Stimulated activated CD8-positive, alpha-beta memory T cell treated with anti-CD3 and anti-CD28 coated beads, Interleukin-4, amount 100 ng/mL, for 4 hours (primary cell): ENCODE measurements at places on chromosomes 3 and 15.
A peak's percentile ranks its signal among the peaks of the same experiment; 100 is the strongest.

GRCh38 chr3:25292036-25292435 is 136.0 kb upstream of the RARB start:
- no peak for DNase-seq

DNA sequence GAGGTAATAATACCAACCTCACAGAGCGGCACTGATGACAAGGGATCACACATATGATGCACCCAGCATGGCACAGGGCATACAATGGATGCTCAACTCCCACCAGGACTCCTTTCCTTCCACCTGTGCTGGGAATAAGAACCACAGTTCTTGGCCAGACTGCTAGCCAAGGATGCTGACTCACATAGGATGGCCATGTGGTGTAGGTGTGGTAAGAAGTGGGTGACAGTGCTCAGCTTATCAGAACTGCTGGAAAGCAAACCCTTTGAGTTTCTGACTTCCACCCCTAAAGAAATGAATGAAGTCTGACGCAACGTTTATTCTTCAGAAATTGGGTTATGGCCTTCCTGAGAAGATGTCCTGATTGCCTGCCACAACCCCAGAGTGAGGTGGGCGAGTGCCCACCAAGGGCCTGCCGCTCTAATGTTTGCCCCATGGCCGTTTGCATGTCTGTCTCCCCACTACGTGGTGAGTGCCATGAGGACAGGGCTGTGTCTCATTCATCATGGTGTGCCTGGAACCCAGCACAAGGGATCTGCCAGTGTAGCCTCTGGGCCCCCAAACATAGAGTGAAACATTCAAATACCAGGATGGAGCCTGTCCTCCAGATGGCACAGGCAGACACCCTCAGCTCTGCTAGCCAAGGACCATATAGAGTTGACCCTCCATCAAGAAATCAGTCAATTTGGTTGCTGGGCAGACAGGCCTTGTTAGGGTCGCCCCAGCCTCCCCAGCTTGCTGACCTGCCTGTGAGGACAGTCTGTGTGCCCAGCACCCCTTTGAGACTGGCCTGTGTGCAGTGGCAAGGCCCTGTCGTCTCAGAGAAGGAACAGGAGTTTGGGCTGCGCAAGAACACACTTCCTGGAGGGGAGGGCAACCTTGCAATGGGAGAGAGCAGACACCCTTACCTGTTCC is 57.6 kb upstream of the SLCO2A1 start:
- DNase-seq: no peak

DNA sequence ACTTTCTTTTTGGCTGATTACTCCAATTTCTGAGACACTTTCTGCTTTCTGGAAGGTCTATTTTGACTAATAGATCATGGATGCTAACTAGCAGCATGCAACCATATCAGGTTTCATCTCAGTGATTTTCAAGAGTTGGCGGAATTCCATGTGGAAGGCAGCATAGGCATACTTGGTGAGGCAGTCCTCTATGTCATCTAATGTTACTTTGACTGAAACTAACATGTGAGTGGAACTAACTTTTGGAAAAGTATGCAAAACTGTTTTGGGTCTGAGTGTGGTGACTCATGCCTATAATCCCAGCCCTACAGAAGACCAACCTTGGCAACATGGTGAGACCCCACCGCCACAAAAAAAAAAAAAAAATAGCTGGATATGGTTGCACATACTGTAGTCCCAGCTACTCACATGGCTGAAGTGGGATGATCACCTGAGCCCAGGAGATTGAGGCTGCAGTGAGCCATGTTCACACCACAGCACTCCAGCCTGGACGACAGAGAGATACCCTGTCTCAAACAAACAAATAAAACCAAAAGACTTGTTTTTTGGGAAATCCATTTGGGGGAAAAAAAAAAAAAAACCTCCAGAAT is 1033.7 kb downstream of the ROBO1 start:
- DNase-seq: no peak

GRCh38 chr15:62094388-62094787 is 27.6 kb downstream of the C2CD4A start:
- no peak for DNase-seq

- peak; percentile 44 for DNase-seq
Observed at GRCh38 chr15:76973362-76973743, 21.6 kb upstream of the PSTPIP1 start.

DNA sequence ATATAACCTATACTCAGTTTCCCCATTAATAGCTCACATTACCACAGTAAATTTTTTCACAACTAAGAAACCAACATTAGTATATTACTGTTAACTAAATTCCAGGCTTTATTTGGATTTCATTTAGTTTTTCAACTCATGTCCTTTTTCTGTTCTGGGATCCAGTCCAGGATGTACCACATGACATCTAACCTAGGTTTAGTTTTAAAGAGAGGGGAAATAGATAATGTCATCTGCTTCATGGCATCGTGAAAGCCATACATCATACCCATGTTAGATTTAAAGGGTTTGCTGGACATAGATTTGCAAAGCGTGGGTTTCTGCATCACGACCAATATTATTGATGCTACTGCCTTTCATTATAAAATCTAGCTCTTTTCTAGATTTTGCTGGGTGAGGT is 33.2 kb upstream of the RPP14 start:
- DNase-seq: no peak

DNA sequence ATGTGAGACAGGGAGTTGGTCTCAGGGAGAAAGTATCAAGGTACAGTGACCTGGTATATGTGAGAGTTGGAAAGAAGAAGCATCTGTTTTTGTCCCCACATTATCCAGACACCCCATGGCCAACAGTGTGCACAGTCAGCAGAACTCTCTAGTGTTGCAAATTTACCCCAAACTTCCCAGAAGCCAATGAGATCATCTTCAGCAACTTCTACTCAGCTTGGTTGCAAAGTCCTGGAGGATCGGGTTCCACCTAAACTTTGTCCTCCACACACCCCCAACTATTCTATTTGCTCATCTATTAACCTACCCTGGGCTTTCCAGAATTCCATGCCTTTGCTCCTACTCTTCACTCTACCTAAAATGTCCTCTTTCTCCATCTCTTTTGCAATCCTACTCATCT is 15.7 kb downstream of the RBSN start:
- DNase-seq: no peak

DNA sequence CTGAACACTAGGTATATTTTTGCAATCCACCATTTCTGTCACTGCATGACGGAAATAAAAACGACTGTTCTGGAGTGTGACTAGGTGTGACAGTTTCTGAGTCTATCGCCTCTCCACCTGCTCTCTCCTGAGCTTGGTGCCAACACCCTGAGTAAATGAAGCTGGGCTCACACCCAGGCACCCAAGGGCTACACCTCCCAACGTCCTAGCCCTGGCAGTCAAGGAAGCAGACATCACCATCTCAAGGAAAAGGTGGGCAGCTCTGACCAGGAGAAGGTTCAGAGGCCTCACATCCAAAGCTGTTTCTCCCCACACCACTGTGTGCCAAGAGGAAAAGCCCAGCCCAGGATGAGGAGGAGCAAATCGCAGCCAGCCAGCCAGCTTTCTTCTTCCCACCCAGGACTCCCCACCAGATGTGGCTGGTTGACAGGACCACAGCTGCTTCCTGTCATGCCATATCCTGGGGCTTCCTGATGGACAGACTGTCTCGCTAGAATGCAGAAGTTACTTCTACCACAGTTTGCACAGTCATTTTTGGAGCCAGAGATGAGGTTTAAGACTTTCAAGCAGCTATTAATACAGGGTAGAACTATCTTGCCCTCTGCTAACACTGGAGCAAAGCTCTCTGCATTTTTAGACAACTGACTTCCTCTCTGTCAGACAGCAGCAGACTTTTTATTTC is 3.3 kb downstream of the SCAMP2 start:
- DNase-seq: no peak

GRCh38 chr3:31634476-31634875 is 101.8 kb downstream of the STT3B start:
- DNase-seq: no peak

DNA sequence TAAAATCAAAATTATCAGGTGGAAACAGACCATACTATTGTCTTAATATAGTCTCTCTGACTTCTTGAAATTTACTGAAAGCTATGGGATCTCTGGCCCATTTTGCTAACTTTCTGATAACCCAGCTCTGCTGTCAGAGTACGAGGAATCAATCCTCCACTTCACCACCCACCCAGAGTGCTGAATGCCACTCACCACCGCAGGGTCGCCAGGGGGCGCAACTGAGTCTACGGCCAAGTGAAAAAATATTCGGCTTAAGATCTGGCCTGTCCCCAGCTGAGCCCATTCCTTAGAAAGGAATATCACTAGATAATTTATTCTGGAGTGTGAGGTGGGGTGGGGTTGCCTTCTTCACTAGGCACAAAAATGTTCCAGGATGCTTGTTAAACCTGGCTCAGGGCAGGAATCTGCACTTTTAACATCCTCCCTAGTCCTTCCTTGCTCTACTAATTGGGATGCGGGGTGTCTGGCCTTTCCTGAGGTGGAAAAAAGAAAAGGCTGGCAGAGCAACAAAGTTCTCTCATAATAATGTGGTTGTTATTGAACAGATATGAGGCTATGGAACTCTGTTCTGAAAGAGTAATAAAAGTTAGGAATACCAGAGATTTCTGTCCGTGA is 520.6 kb downstream of the MFSD1 start:
- no peak for DNase-seq

DNA sequence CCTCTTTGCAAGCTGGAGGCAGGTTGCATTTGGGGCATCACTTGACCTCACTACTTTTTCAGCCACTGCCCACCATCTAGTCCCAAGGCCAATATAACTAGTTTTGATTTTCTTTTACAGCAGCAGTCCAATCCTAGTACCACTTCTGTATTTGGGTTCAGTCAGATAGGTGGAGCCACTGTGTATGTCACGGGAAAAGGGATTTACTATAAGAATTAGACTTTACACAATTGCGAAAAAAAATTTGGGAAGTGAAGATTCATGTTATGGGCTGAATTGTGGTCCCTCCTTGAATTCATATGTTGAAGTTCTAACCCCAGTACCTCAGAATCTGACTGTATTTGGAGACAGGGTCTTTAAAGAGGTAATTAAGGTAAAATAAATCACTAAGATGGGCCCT is 37.4 kb upstream of the NMNAT3 start:
- DNase-seq: no peak

- DNase-seq: no peak
Observed at GRCh38 chr15:30979457-30979856, 12.0 kb downstream of the MTMR10 start.

DNA sequence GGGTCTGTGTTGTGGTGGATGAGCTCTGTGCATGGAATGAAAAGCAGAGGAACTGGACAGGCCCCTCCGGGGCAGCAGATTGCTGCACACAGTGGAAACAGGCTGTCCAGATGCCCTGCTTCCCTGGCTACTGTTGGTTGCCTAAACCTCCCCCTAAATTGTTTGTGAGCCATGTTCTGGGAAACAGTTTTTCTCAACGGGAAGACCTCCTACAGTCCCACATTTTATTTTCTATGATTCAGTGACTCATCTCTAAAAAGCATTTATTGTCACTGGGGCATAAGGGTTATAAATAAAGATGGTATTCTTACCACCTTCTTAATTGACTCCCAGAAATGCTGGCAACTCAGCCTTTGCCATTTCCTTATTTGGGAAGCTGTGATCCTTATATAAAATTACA is 20.3 kb upstream of the PTPN9 start:
- DNase-seq: no peak

DNA sequence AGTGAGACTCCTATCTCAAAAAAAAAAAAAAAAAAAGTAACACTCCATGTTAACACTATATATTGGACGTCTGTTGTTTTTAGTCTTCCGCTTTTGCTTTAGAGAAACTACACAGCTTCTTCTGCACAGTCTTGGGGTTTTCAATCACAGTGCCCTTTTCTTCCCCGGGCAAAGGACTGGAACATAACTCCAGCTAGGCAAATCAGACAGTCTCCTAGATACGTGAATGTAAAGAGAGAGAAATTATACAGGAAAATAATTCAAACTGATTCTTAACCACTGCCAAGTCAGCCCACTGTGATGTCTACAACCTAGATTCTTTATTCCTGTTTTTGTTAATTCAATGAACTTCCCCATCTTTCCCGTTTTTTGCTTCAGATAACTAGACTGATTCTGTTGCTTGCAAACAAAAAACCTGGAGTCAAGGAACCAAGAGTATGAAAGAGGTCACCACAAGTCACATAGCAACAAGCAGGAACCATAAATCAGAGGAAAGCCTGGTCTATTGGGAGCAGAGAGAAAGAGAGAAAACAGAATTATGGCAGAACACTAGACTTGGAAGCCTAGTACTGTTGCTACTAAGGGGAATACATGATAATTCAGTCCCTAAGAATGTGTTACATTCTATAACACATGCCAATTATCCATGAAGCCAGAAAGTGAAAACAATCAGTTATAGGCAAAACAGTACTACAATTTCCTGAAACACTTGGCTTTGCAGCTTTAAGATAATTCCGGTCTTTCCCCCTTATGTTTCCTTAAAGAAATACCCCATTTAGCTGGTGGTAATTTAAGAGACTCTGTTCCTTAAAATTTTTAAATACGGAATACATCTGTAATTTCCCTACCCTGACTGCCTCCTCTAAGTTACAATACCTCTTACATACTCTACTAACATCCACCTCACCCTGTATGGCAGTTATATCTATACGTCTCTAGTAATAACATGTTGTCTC is 63.1 kb downstream of the TBL1XR1 start:
- no peak for DNase-seq

DNA sequence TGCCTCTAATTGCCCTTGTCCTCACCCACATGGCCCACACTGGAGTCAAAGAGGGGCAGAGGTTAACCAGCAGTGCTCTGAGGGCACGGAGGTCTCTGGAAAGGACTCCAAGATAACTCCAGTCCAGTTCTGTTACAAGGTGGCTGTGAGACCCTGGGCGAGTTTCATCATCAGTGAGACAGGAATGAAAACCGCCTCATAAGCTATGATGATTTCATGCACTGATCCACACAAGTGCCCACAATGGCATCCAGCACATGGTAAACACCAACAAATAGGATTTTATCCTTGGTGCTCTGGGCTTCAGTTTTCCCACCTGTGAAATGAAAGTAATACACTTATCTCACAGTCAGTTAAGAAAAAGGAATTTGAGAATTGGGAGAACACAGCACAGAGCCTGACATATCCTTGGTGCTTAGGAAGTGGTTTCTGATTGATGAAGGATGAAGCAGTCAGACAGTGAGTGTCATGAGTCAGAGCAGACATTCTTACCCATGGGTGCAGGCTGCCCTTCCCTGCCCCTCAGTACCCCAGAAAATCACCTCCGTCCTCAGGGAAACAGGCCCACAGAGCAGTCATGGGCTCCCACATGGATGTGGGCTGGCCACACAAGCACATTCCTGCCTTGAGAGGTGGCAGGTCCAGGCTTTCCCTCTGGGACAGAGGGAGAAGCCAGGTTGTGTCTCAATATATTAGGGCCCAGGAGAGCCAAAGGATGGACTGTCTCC is 48.4 kb downstream of the DAPK2 start:
- DNase-seq: no peak

DNA sequence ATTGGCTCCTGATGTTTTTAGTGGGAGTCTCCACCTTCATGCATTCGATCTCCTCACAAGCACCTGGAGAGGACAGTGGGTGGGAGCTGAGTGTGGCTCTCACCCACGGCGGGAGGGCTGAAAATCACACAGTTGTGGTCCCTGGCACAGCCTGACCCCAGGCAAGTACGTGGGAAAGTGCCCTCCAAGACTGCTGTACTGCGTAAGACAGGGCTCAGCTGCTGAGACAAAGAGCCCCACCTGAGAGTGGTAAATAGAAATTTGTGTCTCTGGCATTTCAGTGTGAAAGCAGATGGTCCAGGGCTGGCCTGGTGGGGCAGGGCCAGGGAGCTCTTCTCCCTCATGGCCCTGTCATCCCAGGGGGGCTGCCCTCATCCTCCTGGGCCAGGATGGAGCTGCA is 77.4 kb upstream of the IQSEC1 start:
- no peak for DNase-seq
